ENCODE measurements at places on chromosomes 1 and 21.

- no peak for DNase-seq
Observed at GRCh38 chr1:175129997-175130648, 62.5 kb downstream of the KIAA0040 start.

DNA sequence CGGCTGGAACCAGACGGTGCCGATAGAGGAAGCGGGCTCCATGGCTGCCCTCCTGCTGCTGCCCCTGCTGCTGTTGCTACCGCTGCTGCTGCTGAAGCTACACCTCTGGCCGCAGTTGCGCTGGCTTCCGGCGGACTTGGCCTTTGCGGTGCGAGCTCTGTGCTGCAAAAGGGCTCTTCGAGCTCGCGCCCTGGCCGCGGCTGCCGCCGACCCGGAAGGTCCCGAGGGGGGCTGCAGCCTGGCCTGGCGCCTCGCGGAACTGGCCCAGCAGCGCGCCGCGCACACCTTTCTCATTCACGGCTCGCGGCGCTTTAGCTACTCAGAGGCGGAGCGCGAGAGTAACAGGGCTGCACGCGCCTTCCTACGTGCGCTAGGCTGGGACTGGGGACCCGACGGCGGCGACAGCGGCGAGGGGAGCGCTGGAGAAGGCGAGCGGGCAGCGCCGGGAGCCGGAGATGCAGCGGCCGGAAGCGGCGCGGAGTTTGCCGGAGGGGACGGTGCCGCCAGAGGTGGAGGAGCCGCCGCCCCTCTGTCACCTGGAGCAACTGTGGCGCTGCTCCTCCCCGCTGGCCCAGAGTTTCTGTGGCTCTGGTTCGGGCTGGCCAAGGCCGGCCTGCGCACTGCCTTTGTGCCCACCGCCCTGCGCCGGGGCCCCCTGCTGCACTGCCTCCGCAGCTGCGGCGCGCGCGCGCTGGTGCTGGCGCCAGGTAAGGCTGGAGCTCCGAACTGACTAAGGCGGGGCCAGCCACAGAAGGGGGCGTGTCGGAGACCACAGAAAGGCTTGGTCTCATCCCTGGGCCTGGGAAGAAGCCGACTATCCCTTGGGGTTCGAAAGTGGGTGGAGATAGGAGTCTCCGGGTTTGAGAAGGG, 486 bp downstream of the SLC27A3 start:
- DNase-seq: peak; percentile 34

DNA sequence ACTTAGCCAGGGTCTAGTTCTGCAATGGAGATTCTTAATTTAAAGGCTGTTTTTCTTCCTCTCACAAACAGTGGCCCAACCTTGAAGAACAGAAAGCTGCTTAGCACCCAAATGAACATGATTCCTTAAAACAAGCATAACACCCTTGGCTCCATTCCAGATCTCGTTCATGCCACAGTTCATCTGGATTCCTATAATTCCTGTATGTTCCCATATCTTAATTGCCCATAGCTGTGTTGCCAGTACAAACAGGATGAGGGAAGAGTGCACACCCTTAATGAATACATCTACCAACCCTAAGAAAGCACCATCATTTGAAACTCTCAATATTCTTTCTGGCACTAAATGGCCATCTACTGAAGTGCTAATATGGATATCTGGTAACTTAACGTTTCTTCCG, 45.5 kb downstream of the TGFB2 start:
- DNase-seq: no peak

DNA sequence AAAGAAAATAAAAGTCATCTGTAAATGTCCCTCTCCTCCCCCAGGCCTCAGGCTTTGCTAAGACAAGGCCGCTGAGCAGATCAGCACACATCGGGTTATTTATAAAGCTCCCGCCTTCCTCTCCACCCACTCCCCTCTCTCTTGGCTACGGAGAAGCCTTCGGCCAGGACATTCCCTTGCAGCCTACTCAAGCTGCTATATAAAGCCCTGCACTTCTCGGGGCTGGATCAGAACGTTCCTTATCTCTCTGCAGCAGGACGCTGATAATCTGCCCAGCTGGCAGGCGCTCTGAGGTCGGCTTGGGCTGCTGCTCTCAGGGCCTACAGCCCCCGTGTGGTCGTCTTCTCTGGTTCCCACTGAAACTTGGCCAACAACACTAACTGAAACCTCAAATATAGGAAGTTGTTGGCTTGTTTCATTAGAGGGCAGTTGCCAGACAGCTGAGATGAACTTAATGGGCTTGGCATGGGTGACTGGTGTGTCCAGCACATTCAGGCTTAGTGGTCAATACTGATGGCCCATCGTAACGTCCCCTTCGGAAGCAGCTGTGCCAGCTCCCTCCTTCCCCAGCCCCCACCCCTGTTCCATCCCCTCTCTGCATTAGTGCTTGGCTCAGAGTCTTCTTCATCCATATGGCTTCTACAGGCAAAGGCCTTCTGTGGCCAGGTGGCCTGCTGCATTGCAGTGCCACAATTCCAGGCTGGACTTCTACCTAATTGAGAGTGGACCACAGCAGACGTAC, 64.6 kb downstream of the IER5 start:
- DNase-seq: no peak

GRCh38 chr1:2158272-2158671, 36.3 kb downstream of the FAAP20 start:
- DNase-seq: no peak

DNA sequence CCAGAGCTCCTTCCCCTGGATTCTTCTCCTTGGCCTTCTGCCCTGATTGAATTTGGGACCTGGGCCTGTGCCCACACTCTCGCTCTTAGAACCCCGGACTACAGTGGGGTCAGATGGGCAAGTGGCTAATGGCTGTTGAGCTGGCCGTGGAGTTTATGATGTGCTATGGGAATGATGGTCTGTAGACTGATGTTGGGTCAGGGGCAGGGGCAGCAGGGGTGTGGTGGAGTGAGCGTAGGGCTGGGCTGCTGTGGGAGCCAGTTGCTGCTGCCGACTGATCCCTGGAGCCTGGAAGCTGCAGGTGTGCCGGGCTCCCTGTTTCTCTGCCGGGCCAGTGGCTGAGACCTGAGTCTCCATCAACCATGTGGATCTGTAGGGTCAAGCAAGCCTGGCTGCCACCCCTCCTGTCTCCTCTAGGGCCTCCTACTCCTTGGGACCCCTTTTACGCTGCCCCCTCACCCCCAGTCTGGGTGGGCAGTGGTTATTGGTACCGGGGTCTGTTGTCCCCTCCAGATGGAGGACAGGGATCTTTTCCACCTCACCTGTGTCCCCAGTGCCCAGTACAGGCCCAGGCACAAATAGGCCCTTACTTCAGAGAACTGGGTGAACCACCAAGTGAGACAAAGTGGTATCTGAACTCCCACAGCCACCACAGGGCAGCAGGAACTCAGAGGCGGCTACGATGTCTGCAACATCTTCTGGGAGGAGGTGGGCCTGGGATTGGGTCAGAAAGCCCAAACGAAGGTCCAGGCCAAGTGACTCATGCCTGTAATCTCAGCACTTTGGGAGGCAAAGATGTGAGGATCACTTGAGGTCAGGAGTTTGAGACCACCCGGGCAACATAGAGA, 5.1 kb downstream of the PODN start:
- DNase-seq: no peak

GRCh38 chr1:243598433-243598832, 251.6 kb downstream of the AKT3 start:
- no peak for DNase-seq

- no peak for DNase-seq
Observed at GRCh38 chr1:217867446-217867995, 236.4 kb downstream of the SPATA17 start.

DNA sequence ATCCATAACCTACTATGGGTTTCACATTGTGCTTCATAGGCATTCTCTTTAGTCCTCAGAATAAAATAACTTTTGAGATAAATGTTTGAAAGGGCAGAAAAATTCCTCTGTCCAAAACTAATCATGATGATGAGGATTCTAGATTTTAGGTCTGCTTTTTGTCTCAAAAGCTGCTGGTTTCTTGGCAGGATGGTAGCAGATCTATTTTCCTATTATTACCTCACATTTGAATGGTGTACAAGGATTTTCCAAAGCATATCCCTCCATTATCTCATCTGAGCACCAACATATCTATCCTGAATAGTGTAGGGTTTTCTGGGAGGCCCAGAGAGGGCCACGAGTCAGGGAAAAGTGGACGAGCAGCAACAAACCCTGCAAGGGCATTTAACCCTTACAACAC, 201.9 kb downstream of the PLPP3 start:
- no peak for DNase-seq

DNA sequence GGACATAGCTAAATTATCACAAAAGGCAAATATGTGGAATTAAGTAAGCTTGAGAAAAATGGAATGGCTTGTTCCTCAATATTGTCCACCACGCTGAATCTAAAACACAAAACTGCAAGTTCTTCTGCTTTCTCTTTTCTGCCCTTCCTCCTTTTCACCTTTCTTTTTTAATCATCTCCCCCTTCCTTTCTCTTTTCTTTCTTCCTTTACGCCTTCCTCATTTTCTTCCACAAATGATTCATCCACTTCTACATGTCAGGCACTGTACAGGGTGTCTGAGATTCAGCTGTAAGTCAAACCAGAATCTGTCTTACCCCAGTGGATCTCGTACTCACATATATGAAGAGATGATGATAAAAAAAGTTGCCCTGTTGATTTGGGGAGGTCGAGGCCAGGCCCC, 1182.5 kb downstream of the MRPL39 start:
- no peak for DNase-seq

GRCh38 chr1:77825131-77825709, 45.8 kb downstream of the MIGA1 start:
- no peak for DNase-seq

DNA sequence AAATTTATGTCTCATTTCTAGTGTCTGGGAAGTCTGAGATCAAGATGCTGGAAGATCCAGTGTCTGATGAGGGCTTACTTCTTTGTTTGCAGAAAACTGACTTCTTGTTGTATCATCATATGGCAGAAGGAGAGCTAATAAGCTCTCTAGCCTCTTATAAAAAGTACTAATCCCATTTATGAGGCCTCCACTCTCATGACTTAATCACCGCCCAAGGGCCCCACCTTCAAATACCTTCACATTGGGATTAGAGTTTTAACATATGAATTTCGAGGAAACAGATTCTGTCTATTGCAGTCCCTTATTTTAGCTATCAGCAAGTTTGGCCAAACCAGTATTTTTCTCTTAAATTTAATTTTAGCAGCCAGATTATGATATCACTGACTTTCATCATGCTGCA, 150.2 kb upstream of the TMPRSS15 start:
- no peak for DNase-seq

- no peak for DNase-seq
Observed at GRCh38 chr1:22525211-22525610, 38.1 kb upstream of the EPHA8 start.

- no peak for DNase-seq
Observed at GRCh38 chr1:64469116-64469976, 583 bp upstream of the CACHD1 start.

- no peak for DNase-seq
Observed at GRCh38 chr1:93588206-93588605, 93.4 kb downstream of the BCAR3 start.

GRCh38 chr1:170567214-170567613, 35.2 kb downstream of the GORAB start:
- DNase-seq: no peak

DNA sequence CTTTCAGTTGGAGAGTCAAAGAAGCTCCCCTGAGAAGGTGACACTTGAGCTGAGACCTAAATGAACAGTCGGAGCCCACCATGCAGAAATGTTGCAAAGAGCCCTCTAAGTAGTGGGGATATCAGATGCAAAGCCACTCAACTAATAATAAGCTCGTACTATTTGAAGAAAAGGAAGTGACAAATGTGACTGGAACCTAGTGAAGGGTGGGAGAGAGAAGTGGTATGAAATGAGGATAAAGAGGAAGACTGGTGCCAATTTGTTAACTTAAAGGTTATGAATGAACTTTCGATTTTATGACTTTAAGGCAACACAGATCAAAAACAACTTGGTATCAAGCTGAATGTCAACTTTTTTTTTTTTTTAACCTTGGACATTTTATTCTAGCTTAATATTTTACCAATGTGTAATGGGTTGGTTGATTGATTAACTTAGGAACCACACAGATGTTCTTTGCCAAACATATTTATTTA, 14.7 kb downstream of the LYPLAL1 start:
- DNase-seq: no peak

DNA sequence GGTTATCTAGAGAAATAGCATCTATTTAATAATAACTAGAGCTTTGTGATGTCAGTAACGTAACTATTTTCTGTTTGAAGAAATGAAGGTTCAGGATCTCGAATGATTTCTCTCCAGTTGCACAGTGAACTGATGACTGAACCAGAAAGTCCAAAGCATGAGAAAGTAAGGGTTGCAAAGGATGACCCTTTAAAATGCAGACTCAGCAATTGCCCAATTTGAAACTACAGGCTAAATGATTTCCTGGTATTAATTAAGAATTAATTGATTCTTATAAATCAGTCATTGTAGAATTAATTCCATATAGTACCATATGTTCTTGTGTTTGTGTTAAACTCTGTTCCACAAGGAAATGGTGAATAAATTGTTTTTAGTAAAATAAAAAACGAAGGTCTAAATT, 318.6 kb downstream of the NFIA start:
- DNase-seq: no peak

- no peak for DNase-seq
Observed at GRCh38 chr1:152048416-152049009, 11.7 kb upstream of the S100A11 start.

DNA sequence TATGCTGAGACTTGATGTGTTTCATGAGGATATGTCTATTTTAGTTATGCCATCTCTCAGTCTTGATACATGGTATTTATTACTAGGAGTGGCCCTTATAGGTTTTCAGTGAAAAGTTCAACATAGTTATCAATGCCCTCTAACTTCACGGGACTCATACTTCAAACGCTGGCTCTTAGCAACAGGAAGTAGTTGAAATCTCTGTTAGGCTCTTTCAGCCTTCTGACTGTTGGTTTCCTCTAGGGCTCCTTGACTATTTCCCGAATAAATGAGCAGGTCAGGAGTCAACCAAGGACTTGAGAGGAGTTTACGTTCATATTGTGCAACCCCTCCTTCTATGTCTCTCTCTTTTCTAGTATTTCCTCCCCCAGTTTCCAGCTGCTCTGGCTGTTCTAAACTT, 141.8 kb downstream of the RGS7 start:
- no peak for DNase-seq

GRCh38 chr21:27806281-27806680, 839.4 kb upstream of the ADAMTS5 start:
- DNase-seq: no peak

DNA sequence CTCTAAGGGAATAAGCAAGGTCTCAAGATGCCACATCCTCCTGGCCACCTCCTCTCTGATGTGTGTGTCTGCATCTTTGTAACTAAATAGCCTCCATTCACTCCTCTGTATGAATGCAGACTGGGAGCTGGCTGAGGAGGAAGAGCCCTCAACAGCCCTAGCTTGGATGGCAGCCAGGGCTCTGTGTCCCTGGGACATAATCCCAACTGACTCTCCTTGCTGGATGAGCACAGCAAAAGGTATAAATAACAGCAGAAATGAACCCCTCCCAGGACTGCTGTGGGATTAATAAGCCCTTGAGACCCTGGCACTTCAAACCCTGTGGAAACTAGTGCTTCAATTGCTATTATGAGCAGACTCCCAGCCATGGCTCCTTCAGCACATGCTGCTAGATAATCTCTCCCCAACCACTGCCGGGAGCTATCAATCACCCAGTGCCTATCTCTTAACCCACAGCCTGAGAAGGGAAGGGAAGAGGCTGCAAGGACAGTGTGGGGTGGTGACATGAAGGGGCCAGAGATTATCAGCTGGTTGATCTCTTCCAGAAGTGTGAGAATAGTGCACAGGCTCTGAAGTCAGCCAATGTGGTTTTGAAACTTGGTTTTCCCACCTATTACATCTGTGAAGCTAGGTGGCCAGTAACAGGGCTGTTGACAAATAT, 152.2 kb downstream of the TNR start:
- DNase-seq: no peak

- DNase-seq: no peak
Observed at GRCh38 chr1:75129983-75130789, 4.0 kb upstream of the LHX8 start.

Data from NCI-H2081 treated with DMSO at 0.1 percent for 48 hours (cell line).